ENCODE measurements at places on chromosomes 1 and 21. TPM values are rescaled to one million over a fixed set of nuclear protein-coding genes. Genes with fewer than 3 reads are reported as not detected.

GRCh38 chr1:174572771-174573170 lies 125.0 kb downstream of the GPR52 start:
- DNase-seq, result no peak
- no peak overlapping the region for H3K27ac ChIP-seq
- no peaks in the 10 kb centered on the region for H3K27me3 ChIP-seq
- no peaks in the 10 kb centered on the region for H3K36me3 ChIP-seq
- no peak overlapping the region for H3K4me3 ChIP-seq

GRCh38 chr1:21898326-21899200 lies 38.5 kb downstream of the HSPG2 start:
- peak overlapping the region; percentile 94 for H3K27ac ChIP-seq
- H3K36me3 ChIP-seq, result peaks cover 36% of the 10 kb centered on the region
- no peak overlapping the region for H3K4me3 ChIP-seq

- H3K27ac ChIP-seq, result no peak overlapping the region
- H3K4me1 ChIP-seq, result peaks cover 7% of the 10 kb centered on the region
- no peak overlapping the region for H3K4me3 ChIP-seq
- DNase-seq, result no peak
- no peaks in the 10 kb centered on the region for H3K36me3 ChIP-seq
Measured at GRCh38 chr1:15667362-15667761, 16.8 kb upstream of the PLEKHM2 start.

KCNC4 gene
- total RNA-seq, result 4.2 TPM

- no peaks in the 10 kb centered on the region for H3K4me1 ChIP-seq
- H3K27ac ChIP-seq, result no peak overlapping the region
- no peaks in the 10 kb centered on the region for H3K36me3 ChIP-seq
- H3K4me3 ChIP-seq, result no peak overlapping the region
Measured at GRCh38 chr1:212909652-212910063, 40.7 kb upstream of the VASH2 start.

SPRR3 gene
- not detected for total RNA-seq

- no peak overlapping the region for H3K4me3 ChIP-seq
- H3K4me1 ChIP-seq, result no peaks in the 10 kb centered on the region
- no peaks in the 10 kb centered on the region for H3K36me3 ChIP-seq
- no peaks in the 10 kb centered on the region for H3K27me3 ChIP-seq
- DNase-seq, result no peak
- no peak overlapping the region for H3K27ac ChIP-seq
Measured at GRCh38 chr21:32215306-32215685, 63.6 kb downstream of the MIS18A start.

DNA sequence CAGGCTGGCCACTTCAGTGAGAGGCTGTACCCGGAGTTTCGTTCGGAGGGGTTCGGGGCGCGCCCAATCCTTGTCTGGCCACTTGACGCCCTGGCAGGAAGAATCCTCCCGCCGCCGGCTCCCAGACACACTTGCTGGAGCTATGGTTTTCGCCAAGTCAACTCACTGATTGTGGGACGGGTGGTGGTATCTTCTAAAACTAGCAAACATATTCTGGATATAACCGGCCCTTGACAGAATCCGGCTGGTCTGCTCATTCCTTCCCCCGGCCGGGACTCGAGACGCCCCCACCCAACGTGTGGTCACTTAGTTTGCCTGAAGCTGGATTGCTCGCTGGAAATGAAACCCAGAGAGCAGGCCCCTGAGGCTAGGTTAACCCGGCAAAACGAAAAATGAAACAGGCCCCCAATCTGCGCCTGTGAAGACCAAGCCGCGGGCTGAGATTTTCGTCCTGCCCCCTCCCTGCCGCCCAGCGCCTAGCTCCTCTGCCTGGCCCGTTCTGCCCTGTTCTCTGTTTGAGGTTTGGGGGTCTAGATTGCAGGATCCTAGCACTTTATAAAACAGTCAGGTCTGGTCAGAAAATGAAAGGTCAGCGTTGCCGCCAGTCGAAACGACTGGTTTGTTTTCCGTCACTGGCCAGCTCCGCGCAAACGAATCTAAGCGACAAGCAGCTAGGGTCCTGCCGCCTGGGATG lies 4.6 kb downstream of the GFI1 start:
- H3K36me3 ChIP-seq, result no peaks in the 10 kb centered on the region
- H3K27me3 ChIP-seq, result peaks cover 33% of the 10 kb centered on the region
- no peaks in the 10 kb centered on the region for H3K4me1 ChIP-seq
- H3K27ac ChIP-seq, result no peak overlapping the region
- peak overlapping the region; percentile 14 for H3K4me3 ChIP-seq

- peak; percentile 79 for DNase-seq
- H3K4me3 ChIP-seq, result peak overlapping the region; percentile 99
- no peaks in the 10 kb centered on the region for H3K36me3 ChIP-seq
- H3K27me3 ChIP-seq, result no peaks in the 10 kb centered on the region
- peak overlapping the region; percentile 98 for H3K27ac ChIP-seq
- peaks cover 26% of the 10 kb centered on the region for H3K4me1 ChIP-seq
Measured at GRCh38 chr1:51234721-51235425, 1.2 kb upstream of the RNF11 start.

DNA sequence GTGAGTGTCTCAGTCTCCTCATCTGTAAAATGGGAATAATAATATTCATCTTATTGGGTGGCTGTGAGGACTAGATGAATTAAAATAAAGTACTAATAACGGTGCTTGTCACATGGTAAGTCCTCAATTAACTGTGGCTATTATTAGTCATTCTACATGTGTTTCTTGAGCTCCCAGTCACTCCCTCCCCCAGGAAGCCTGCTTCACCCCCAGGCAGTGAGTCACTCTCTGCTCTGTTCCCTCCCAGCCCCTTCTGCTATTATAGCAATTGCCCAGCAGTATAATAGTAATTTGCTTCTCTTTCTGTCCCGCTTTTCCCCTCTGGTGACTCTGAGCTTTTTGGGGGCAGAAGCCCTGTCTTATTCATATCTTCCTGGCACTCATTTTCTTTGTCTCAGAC lies 102.0 kb downstream of the BEND5 start:
- H3K27me3 ChIP-seq, result no peaks in the 10 kb centered on the region
- no peaks in the 10 kb centered on the region for H3K36me3 ChIP-seq
- no peak overlapping the region for H3K4me3 ChIP-seq
- no peaks in the 10 kb centered on the region for H3K4me1 ChIP-seq
- no peak for DNase-seq

DNA sequence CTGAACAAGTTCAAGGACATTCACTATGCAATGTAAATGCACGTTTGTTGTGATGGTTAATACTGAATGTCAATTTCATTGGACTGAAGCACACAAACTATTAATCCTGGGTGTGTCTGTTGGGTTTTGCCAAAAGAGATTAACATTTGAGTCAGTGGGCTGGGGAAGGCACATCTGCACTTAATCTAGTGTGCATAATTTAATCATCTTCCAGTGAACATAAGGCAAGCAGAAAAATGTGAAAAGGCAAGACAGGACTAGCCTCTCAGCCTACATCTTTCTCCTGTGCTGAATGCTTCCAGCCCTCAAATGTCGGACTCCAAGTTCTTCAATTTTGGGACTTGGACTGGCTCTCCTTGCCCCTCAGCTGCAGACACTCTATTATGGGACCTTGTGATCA lies 40.1 kb downstream of the PRPF38A start:
- H3K27me3 ChIP-seq, result no peaks in the 10 kb centered on the region
- peaks cover 50% of the 10 kb centered on the region for H3K36me3 ChIP-seq
- H3K4me3 ChIP-seq, result no peak overlapping the region
- no peak overlapping the region for H3K27ac ChIP-seq
- H3K4me1 ChIP-seq, result no peaks in the 10 kb centered on the region
- no peak for DNase-seq

TRAF3IP3 gene
- 2.2 TPM for total RNA-seq

DNA sequence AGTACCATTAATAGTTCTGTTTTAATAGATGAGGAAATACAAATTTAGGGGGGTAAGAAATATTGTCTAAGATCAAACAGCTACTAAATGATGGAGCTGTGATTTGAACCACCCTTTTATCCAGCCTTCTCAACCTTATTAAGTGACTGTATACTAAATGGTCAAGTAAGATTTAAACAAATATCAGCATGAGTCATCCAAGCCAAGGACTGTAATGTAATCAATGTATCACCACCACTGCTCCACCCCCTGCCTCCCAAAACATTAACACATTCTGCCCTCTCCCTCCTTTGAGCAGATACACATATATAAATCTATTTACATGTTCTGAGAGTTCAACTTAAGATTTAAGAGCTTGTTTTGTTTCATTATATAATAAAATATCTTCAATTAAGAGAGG lies 58.9 kb downstream of the LRRC40 start:
- no peaks in the 10 kb centered on the region for H3K27me3 ChIP-seq
- H3K36me3 ChIP-seq, result peaks cover 19% of the 10 kb centered on the region
- no peak for DNase-seq
- no peaks in the 10 kb centered on the region for H3K4me1 ChIP-seq
- no peak overlapping the region for H3K4me3 ChIP-seq

SELL gene
- 2.2 TPM for total RNA-seq

RIPK4 gene
- 2.1 TPM for total RNA-seq

FCRLA gene
- total RNA-seq, result 0.20 TPM

Data from right atrium auricular region (tissue), 2 donors.